Stimulated activated CD8-positive, alpha-beta memory T cell treated with anti-CD3 and anti-CD28 coated beads, Interleukin-4, amount 100 ng/mL, for 1 hour (primary cell): ENCODE measurements at places on chromosomes 2 and 18.

- no peak for DNase-seq
Observed at GRCh38 chr18:25275412-25276001, 76.5 kb downstream of the ZNF521 start.

GRCh38 chr2:207503234-207503633, 26.5 kb upstream of the CREB1 start:
- no peak for DNase-seq

DNA sequence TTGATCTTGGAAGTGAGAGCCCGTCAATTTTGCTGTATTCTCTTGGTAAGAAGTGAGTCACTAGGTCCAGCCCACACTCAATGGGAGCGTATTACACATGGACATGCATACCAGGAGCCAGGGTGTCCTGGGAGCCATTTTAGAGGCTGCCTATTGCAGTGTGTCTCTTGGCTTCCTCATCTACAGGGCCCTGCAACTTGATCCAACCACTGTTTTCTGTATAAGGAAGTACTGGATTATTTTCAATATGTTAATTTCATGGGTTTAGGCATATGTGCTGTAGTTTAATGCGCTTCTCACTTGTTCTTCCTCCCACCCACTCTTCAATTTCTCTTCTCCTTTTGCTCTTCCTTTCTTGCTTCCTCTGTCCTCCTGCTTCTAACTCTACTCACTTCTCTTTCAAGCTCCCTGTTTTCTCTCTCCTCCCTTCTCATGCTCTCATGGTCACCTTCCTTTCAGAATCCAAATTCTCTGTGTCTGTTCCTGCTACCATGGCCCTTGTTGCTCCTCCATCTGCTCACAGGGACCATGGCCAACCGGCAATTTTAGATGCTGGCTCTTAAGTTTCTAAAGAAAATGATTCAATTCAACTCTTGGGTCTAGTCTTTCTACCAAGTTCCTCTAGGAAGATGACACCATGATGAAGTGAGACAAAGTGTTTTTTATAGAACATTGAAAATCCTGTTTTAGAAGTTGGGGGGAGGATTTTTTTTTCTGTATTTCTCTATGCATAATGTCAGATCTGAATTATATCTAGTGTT, 152.0 kb upstream of the ZEB2 start:
- no peak for DNase-seq

- no peak for DNase-seq
Observed at GRCh38 chr2:238864207-238865014, 16.5 kb downstream of the TWIST2 start.

GRCh38 chr2:51071191-51071590, 39.3 kb upstream of the NRXN1 start:
- no peak for DNase-seq

DNA sequence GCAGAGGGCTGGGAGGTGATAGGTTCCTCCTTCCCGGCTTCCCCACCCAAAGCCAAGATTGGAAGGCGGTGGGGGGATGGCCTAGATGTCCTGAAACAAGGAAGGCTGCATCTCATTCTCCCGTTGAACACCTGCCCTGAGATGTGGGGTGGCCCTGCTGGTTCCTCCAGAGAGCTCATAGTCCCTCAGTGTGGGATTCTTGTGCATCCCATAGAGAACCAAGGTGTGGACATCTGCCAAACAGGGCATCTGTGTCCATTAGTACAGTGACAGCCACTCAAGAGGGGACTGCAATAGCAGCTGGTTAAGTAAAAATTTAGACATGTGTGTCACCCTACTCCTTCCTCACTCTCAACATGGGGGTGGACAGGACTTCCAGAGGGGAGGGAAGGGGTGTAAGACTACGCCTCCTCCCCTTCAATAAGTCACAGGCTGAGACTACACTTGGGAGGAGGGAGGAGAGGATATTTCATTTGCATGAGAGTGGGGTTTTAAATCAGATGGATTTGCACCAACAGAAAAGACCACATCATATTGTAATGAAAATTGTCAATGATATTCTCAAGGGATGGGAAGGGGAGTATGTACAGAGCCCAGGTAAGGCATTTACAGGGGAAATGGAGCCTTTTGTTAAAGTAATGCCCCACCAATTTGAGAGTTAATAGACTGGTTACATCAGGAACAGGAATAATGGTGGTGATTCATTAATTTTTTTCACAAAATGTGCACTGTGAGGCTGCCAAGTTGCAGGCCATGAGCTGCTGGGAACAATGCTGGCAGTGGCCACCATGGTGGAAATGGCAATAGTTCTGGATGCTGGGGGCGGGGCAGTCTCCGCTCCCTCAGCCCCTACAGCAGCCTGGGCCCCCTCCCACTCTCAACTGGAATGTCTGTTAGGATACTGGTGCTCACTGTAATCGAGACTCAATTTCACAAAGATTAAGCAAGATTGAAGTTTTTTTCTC, 80.6 kb downstream of the TEX51 start:
- no peak for DNase-seq

DNA sequence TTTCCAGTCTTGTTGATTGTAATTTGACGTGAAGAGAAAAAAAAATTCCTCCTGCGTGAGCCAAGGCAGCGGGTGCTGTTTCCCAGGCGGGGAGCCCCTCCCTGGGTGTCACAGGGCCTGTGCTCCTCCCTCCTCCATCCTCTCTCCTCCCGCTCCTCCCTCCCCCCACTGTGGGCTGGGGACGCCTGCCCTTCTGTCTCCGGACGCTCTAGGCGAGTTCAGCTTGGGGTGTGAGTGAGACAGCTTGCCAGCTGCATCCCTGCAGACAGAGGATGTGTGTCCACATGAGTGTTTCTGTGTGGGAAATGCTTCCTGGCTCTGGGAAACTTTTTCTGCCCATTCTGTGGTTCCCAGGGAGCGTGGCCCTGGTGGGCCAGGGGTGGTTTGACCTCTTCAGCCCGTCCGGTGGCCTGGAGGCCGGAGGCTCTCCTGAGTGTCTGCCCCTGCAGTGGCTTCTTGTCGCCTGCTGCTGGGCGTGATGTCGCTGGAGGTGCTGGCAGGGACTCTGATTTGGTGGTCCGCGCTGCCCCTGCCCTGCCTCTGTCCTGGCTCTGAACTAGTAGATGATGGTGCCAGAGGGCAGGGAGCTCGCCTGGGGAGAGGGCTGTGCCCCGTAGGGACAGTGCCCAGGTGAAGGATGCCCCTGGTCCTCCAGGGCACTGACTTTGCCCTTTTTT, 96.4 kb downstream of the USP40 start:
- DNase-seq = no peak

DNA sequence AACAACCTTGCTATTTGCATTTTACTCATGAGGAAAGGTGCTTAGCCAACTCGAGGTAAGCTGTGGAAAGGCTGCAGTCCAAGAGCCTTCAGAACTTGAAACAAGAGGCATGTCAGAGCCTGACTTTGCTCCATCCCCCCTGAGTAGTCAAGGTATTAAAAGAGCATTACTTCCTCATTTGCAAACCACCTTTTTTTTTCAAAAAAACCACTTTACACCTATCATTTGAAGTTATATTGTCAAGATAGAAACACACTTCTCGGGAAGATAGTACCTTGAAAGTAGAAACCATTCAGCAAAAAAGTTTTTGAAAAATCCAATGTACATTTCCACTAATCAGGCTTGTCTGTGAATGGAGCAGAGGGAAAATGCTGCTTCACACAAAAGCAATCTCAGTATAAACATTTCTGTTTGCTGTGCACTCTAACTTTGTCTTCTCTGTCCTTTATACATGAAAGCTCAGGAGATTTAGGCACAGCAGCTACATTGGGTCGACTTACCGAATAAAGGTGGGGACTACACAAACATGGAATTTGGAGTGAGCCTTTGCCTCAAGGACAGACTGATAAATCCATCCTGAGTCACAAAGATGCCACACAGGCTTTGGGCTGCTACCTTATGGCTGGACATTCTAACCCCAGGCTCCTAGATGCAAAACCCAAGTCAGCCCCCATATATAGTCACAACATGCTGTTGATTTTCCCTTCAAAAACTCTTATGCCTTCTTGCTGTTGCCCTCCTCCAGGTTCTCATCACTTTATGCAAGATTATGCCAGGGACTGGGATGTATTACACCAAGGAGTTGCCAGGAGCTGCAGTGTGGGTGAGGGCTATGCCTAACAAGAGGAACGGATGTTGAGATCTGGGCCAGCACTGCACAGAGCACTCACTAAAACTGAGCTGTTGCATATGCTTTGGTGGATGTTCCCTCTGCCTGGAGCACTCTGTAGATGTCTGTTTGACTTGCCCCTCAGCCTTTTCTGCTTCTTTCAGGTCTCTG, 41.4 kb upstream of the EML4 start:
- DNase-seq = no peak

GRCh38 chr2:43136876-43137275, 89.5 kb downstream of the ZFP36L2 start:
- DNase-seq = no peak

DNA sequence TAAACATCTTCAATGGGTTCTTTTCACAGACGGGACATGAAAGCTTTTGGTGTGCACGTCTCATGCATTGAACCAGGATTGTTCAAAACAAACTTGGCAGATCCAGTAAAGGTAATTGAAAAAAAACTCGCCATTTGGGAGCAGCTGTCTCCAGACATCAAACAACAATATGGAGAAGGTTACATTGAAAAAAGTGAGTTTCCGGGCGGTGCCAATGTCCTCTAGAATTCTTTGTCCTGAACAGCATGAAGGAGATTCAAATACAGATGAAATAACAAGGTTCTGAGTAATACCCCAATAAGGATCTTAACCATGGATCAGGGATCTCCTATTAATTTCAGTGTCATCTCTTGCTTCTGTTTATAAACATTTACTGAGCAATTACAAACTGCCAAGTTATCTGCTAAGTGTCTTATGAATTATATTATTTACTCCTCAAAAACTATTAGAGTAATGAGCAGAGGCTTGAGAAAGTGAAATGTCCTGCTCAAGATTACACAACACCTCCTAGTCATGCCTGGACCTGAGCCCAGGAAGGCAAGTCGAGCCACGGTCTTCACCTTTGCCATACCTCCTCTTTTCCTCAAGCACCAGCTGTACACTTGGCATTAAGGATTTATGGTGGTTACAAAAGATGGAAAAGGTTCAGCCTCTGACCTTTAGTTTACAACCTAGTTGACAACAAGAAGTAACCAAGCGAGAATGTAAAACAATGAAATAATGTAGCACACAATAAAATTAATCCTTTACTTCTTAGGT, 22.6 kb downstream of the DHRS9 start:
- DNase-seq = no peak

DNA sequence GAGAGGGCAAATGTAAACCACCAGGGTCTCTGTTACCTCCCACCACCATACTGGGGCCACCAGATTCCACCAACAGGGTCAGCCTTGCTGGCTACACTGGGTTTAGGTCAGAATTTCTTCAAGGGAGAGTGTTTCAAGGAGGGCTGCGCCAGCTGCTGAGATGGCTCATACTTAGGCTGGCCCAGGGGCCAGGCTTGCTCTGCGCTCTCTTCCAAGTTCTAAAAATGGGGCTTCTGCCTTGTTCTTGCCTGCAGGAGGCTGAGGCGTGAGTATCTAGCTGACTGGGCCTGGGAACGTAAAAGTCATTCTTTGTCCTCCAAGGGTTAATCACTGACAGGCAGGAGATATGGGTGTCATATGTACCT, 28.1 kb downstream of the MRPL33 start:
- DNase-seq = no peak

GRCh38 chr2:177572236-177572671, 179.7 kb downstream of the AGPS start:
- DNase-seq = no peak

DNA sequence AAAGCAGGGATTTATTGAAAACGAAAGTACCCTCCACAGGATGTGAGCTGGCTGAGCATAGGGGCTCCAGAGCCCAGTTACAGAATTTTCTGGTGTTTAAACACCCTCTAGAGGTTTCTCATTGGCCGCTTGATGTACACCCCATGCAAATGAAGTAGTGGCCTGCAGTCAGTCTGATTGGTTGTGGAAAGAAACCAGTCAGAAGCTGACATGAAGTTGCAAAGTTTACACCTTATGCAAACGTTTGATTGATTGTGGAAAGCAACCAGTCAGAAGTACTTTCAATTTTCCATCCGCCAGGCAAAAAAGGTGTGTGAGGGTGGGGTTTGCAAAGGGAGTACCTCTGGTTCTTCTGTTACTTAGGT, 62.3 kb downstream of the VWA3B start:
- no peak for DNase-seq

DNA sequence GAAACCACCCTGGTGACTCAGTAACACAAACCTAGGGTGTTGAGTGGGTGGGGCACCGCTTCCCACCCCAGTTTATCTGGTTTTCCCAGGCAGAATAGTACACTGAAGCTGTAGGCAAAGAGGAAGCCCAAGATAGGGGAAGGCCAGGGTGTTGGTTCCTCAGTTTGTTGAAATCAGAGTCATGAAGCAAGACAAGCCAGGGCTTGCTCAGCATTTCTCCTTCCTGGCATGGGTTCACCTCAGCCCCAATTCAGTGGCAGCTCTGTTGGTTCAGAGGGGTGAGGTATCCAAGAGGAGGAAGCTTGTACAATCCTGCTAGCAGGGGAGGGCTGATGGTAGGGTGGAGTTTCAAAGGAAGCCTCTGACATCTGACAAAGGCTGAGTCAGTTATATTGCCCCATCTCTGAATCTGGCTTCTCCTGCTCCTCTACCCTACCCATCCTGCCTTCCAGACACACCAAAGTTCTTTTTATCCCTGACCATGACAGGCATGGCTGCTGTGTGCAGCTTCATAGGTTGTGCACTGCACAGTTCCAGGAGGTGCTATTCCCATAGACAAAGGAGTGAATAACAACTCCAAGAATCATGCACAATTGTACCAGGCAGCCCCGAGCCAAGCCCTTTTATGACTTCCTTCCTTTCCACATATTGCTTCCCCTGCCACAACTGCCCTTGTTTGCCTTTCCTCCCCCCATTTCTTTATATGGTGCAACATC, 24.9 kb upstream of the RAB10 start:
- DNase-seq = no peak

GRCh38 chr2:43707255-43708015, 31.2 kb upstream of the C1GALT1C1L start:
- DNase-seq = no peak

DNA sequence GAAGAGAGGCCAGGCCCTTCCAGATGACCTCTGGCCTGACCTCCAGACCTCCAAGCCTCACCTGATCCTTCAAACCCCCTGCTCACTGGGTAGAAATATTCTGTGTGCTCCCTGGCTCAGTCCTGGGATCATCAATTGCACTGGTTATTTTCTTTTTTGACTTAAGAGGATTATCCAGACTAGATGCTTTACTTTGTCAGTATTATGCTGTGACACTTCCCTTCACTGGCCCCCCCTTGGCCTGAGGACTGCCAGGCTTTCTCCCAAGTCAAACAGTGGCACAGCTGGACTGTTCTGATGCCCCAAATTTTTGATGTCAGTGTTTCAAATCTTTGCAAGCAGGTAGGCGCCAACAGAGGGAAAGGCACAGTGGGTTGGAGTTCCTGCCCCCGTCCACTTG, 156.3 kb upstream of the SKOR2 start:
- DNase-seq = no peak

GRCh38 chr2:127097841-127098651, 8.9 kb downstream of the BIN1 start:
- DNase-seq = no peak

DNA sequence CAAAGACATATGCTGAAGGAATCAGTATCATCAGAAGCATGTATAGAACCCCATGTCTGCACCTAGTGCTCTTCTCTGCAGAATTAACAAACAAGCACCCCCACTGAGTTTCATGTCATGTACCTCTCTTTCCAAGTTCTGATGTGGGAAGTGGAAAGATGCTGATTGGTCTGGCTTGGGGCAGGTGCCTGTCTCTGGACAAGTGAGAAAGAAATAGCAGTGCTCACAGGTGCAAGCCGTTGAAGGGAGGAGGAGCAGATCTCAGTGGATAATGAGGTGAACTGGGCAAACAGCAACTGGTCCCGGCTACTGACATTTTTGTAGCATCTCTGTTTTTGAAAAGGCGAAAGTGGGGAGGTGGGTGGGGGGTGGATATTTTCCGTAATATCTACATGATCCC, 17.5 kb upstream of the ACVR1 start:
- DNase-seq = no peak

- DNase-seq = no peak
Observed at GRCh38 chr2:44997963-44998362, 11.3 kb downstream of the SIX2 start.
